ENCODE measurements at places on chromosomes 5 and 9.

DNA sequence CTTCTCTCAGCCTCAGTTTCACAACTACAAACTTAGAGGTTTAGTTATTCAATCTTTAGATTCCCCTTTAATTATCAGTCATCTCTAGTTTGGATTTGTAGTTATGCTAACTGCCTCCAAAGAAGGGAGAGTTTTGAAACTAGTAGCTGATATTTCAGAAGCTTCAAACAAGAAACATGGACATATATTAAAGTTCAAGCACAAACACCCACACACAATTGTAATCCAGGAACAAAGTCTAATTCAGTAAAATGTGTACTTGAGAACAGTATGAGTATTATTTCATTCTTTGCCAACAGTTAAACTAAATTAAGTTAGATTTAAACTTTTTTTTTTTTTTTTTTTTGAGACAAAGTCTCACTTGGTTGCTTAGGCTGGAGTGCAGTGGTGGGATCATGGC lies 71.2 kb upstream of the ABCA1 start:
- DNase-seq = no peak

DNA sequence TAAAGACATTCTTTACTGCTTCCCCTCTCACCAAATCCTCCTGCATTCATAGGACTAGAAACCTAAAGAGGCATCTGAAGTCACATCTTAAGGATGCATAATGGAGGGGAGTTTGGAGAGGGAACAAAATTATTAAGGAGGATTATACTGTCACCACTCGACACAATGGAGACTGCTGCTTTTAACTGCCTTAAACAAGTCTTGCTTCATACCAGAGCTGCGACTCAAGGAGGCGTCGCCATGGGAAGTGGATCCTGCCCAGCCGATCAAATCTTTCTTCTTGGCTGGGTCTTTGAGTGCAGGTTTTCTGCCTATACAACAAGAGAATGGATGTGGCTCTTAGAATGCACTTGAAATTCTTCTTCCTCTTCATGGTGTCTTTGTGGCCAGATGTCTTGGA lies 66.7 kb upstream of the FOXE1 start:
- DNase-seq = no peak

- DNase-seq = no peak
These were observed 42.7 kb downstream of the SVEP1 start for GRCh38 chr9:110536822-110537221.

GRCh38 chr5:71740015-71740753 lies 21.1 kb downstream of the CARTPT start:
- DNase-seq = no peak

DNA sequence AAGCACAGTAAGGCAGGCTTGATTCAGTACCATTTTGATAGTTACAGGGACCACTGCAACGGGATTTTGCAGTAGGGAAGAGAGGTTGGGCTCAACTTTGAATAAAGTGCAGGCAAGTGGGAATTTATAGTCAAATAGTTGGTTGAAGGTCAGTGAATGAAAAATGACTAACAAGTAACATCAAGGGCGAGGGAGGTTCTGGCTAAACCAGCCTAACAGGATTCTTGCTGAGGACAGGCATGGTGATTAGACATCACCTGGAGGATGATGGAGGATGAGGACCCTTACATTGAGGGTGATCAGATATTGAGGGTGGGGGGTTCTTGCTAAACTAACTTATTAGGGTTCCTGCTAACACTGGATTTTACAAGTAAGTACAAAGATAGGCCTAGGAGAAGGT lies 66.1 kb upstream of the SMC5 start:
- DNase-seq = no peak

DNA sequence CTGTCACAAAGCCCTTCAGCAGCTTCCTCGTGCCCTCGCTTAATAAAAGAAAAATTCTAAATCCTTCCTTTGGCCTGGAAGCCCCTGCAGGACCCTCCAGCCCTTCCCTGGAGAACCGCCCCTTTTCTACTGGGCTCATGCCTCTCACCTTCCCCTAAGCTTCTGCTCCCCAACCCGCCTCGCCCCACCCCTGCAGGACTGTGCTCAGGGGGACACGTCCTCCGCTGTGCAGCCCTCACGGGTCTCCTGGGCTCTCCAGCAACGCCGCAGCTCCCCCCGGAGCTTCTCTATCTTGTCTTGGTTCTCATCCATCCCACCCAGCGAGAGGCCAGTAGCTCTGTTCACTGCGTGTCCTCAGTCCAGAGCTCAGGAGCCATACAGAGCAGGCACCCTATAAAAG lies 65.6 kb upstream of the SARDH start:
- no peak for DNase-seq

- DNase-seq = no peak
These were observed 405.9 kb upstream of the DAP start for GRCh38 chr5:11166923-11167322.

DNA sequence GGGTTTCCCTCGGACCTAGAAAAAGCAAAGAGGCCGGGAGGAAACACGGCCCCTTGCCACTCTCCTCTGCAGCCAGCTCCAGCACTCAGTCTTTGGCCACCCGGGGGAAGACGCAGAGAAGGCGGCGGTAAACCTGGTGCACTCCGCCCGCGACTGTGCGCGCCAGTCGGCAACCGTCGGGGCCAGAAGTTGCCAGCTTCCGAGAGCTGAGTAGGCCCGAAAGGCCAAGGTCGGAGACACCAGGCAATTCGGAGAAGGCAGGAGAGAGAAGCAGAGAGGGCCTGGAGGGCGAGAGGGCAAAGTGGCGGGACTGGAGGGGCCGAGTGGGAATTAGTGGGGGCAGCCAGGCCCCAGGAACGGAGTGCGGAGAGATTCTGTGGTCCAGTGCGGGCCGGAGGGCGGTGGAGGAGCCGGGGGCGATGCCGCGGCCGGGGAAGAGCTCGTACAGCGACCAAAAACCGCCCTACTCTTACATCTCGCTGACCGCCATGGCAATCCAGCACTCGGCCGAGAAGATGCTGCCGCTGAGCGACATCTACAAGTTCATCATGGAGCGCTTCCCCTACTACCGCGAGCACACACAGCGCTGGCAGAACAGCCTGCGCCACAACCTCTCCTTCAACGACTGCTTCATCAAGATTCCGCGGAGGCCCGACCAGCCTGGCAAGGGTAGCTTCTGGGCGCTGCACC lies at the start of gene FOXB2:
Gene FOXB2 (plus strand): TSS at position 420 of the 690 bp plus-strand sequence. CDS start 0 bp downstream, at position 420.
- peak; percentile 41 for DNase-seq

DNA sequence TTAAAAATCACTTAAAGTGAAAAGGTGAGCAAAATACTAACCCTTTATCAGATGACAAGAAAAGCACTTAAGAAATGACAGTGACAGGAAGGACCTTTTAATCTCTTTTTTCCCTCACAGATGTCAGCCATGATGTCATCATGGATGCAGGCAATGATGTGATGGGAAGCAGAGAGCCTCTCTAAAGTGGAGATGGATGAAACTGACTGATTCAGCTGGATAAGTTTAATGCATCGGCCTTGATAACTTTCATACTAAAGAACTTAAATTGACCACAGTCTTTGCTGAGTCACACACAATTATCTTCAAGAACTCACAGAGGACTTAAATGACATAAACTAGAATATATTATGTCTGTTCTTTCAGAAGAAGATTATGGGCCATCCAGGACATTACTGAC lies 153.2 kb upstream of the FGF10 start:
- no peak for DNase-seq

DNA sequence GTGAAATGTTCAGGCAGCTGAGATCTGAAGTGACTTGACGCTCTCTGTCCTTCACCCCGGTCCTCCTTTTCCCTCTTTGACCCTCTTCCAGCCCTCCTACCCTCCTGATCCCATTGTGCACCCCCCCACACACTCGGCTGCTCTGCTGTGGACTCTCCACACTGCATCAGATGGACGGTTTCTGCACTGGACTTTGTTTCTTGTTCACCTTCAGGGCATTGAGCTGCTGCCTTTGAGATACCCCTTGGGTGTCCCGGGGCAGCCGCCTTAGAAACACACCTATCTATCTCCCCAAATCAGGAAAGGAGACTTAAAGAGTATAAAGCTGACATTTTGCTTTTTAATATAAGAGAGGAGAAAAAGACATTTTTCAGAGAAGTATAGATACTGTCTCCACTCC lies 27.5 kb downstream of the AMBP start:
- no peak for DNase-seq

GRCh38 chr5:17151686-17152085 lies 65.7 kb upstream of the BASP1 start:
- no peak for DNase-seq

GRCh38 chr5:154406231-154406630 lies 39.6 kb upstream of the SAP30L start:
- no peak for DNase-seq

- DNase-seq = no peak
These were observed 17.1 kb upstream of the CAST start for GRCh38 chr5:96645091-96645490.

- DNase-seq = peak; percentile 63
These were observed 114.9 kb upstream of the NFIB start for GRCh38 chr9:14428781-14429230.

- no peak for DNase-seq
These were observed 1379.3 kb upstream of the ACO1 start for GRCh38 chr9:31005086-31005665.

DNA sequence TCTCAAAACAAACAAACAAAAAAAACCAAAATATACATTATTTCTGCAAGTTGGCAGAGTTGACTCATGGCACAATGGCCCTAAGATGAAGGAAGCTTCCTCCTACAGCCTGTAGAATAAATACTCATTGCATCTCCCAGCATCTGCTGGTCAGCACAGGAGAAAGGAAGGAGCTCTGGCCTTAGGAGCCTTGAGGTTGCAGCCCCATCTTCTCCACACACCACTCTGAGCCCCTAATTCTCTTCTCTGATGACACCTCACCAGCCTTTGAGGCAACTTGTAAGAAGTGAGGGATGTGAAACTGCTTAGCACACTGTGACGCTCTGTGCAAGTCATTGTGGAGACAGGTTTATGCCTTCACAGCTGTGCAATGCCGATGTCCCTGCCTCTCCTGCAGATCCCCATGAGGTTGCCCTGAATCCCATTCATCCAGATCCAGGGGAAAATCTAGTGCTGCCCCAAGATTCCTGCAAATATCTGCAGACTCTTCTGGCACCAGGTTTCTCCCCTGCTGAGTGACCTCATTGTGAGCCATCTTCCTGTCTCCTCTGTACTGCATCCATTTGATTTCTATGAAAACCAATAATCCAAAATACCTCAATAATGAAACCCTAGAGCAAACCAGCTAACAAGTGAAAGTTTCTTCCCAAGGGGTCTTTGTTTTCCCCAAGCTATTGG lies 65.3 kb upstream of the TGFBR1 start:
- no peak for DNase-seq

DNA sequence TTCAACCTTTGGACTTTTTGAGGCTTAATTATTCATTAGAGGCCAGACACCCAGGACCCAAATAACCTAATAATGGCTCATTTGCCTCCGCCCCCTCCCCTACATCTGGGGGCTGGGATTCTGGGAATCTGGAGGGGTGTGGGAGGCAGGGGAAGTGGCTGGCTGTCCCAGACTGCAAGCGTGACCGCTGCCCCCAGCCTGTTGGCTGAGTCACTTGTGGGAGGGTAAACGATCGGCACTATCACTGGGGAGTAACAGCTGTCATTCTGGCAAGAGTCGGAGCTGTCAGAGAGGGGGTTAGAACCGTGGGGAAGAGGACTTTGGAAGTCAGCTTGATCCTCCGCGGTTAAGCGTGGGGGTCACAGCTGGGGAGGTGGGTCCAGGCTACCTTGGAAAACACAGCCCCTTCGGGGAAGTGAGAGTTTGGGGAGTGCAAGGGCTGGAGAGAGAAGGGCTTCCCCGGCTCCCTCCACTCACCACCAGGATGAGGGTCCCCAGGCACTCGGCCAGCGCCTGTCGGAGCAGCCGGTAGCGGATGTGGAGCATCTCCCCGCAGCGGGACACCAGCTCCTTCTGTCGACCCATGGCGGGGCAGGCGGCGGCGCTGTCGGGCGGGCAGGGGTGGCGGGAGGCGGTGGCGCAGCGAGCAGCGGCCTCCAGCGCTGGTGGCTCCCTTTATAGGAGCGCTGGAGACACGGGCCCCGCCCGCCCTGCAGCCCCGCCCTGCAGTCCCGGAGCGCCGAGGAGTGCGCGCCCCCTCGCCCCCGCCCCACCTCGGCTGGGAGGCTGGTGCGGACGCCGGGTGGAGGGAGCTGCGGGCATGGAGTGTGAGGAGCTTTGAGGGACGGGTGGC lies at the start of gene AQP3:
Gene AQP3 (minus strand): TSS at position 648 of the 853 bp plus-strand sequence. CDS start 63 bp downstream, at position 585.
- peak; percentile 63 for DNase-seq

DNA sequence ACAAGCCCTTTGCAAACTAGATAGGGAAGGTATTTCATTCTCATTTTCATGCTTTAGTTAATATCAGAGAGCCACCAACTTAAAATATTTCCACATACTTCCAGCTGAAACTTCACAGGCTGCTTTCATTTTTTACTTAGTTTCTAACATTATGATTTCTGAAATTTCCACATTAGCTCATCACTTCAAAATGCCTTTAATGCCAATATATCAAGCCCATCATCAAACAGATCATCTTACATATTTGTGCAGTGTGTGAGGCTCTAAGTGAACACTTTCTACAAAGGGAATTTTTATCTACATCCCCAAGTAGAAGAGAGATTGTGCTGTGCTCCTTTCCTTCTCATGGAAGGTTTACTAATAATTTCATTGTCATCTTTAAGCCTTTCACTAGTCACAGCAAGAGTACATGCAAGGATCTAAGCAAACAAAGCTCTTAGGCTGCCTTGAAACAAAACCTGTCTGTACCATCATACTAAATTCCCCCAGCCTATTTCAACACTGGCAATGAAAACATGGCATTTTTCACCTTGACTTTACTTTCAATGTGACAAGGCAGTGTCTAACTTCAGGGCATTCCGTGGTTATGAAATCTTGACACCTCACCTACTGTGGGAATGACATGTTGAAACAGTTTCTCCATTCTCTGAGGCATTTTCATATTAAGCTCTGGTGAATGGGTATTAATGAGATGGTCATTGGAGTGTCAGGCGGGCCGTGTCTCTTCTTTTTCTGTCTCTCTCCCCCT lies 45.4 kb downstream of the PPP2R2B start:
- DNase-seq = no peak

DNA sequence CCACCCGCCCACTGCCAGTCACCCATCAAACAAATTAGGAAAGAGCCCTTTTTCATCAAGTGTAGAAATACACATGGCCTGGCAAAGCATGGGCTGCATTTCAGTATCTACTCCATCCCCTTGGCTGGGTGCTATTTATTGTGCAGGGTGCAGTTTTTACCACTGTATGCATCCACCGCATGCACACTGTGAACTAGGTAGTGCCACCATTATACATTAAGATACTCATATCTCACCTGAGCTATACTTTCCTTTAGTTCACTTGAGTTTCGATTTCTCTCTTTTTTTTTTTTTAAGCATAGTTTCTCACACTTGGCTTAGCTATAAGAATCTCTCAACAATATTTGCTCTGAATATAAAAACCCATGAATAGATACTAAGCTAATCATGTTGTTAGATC lies 49.4 kb downstream of the JMY start:
- no peak for DNase-seq
